ENCODE measurements at places on chromosomes 7 and 10.

DNA sequence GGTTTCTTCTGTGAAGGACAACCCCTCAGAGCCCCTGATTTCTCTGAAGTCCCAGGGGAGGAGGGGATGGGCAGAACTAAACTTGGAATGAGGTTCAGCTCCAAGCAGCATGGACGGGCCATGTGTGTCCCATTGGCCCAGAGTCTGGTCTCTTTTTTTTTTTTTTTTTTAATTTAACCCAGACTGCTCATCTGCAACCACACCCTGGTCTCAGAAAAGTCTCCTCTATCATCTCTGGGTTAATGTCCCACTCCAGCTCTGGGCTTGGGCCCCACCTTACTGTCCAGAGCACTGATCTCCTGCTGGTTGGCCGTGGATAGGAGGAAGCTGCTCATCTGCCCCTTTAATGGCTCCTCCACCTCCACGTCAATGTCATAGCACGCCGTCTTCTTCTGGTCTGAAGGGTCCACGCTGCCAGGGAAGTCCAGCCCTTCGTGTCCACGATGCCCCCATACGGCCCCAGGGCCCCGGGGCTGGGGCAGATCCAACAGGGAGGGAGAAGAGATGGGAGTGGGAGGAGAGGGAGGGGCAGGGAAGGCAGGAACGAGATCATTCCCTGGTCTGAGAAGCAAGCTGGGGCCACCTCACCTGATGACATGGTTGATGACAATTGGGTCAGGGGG, 7.7 kb downstream of the CHPF2 start:
- no peak for DNase-seq

GRCh38 chr7:44977304-44977958, 1.4 kb downstream of the MYO1G start:
- DNase-seq, result peak; percentile 88

DNA sequence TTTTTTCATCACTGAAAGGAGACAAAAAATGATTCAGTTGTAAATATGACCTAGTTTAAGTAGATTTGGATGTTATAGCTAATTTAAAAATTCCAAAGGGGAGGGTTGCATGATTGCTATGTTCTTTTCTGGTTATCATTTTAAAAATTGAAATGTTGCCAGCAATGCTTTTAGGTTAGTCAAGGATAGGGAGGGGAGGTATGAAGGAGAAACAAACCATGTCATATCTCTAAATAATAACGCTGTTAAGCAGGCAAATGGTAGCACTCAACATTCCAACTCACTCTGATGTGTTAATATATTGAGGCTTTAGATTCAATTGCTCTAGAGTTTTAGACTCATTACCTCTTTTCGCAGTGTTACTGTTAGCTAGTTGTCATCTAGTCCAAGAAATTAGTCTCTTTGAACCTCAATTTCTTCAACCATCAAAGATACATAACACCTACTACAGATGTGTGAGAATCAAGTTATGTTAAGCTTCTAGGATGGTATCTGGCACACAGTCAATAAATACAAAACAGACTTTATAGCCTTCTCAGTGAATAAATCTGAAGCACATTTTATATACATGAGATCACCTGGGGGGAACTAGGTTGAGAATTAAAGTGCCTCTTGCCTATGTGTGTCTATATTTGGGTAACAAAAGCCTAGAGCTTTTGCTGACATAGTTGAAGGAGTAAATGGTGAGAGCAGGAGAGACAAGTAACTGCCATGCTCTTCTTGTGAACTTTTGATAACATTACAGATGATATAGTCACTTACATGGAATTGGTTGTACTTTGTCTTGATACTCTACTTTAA, 124.9 kb downstream of the CSTF2T start:
- DNase-seq, result no peak

DNA sequence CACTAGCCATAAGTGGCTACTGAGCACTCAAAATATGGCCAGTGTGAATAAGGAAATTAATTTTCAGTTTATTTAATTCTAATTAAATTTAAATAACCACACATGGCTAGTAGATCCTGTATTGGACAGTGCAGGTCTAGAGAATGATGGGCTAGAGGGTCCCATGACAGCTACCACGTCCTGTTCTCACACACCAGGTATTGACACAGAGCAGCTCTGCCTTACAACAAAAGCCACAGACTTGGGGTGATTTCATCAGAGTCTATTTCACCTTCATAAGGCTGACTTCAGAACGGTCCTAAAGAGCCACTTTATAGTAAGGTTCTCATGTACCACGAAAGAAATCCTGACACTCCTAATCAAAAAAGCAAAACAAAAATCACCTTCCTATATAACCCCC, 111.3 kb downstream of the UBE2H start:
- peak; percentile 5 for DNase-seq

GRCh38 chr7:114100810-114101209, 182.0 kb upstream of the PPP1R3A start:
- no peak for DNase-seq

DNA sequence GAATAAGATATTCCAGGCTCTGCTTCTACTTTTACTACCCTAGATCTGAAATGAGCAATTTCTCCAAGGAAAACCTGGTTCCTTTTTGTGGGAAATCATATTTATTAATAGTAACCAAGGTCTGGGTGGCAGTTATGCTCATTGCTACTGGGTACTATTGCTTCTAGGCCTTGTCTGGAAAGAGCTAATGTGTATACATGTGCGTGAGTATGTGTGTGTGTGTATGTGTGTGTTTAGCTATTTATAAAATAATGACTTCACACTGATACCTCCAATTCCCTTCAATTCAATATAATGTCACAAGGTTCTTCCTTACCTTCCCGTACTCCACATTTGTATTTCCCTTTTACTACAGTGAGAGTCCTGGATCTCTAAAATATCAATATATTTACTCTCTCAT, 26.0 kb upstream of the PLCE1 start:
- no peak for DNase-seq

GRCh38 chr10:14162629-14163344, 167.9 kb downstream of the FRMD4A start:
- no peak for DNase-seq

DNA sequence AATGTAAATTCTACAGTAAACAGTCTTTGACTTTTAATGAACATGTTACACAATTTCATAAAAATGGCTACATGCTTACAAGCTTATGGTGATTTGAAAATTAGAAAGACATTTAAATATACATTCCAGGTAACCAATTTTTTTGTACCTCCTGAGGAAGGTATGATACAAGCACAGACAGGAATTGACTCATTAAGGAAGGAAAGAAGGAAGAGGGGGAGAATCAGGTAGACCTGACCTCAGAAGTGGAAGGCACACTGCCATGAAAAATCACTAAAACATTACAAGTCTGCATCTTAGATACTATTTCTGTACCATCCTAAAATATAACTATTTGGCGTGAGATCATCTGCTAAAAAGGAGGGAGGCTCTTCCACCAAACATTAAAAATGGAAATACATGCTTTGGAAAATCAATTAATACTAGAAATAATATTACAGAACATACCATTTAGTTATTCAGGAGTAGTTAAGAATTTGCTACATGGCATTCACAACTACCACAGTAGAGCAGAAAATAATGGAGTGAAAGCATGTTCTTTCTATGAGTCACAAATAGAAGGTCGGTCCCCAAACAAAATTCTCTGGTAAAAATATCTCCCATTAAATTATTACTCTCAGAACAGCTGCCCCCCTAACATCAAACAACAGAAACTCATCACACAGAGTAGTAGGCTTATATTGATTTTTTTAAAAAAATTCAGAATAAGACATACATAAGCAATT, 15.2 kb downstream of the RAB11FIP2 start:
- DNase-seq, result no peak

- no peak for DNase-seq
These were observed 64.6 kb downstream of the COL13A1 start for GRCh38 chr10:69866246-69866687.

DNA sequence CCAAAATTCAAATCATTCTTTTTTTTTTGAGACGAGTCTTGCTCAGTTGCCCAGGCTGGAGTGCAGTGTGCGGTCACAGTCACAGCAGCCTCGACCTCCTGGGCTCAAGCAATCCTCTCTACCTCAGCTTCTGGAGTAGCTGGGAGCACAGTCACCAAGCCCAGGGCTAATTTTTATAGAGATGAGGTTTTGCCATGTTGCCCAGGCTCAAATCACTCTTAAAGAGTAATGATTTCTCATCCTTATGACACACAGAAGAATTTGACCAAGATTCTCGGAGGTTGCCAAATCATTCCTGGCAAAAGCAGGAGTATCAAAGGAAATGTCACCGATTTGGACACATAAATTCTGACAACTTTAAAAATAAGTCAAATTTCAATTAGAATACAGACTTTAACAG, 39.1 kb downstream of the SIRT1 start:
- DNase-seq, result no peak

Measured in CD4-positive, alpha-beta T cell treated with Interleukin-4 for 4 hours (primary cell).